ENCODE measurements at places on chromosomes 12 and 14.

- DNase-seq: no peak
Observed at GRCh38 chr14:103904493-103905107, 23.7 kb upstream of the TDRD9 start.

DNA sequence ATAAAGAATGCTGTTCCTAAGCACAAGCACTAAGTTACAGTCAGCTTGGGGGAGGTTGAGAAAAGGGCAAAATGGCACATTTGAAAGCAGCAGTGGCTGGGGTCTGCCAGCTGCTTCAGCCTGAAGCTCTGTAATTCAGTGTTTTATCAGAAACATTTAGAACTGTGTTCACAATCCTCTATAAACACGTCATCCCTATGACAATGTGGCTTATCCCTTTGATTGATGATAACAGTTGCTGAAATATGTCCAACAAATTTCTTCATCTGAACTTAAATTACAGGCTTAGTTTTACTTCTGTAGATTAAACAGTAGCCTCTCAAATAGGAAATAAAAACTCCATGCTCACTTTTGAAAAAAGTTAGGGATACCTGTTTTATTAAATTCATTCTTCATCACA lies 108.8 kb downstream of the VEZT start:
- no peak for DNase-seq

GRCh38 chr12:102833687-102834441 lies 83.2 kb downstream of the PAH start:
- peak; percentile 27 for DNase-seq

DNA sequence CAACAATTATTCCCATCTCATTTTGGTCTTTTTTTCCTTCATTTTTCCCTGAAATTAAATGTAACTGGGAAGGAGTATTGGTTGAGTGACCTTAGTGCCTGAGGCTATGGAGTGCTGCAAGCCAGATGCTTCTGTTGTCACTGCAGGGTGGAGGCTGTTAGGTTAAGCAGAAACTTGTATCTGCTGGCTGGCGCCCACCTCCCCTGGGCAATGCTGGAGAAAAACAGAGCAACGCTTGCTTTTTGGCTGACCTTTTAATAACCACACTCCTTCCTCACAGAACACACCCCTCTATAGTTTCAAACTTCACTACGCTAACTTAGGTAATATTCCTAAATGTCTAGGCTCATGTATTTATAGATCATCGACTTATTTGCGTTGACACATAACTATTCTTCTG lies 583.5 kb upstream of the NOVA1 start:
- no peak for DNase-seq

DNA sequence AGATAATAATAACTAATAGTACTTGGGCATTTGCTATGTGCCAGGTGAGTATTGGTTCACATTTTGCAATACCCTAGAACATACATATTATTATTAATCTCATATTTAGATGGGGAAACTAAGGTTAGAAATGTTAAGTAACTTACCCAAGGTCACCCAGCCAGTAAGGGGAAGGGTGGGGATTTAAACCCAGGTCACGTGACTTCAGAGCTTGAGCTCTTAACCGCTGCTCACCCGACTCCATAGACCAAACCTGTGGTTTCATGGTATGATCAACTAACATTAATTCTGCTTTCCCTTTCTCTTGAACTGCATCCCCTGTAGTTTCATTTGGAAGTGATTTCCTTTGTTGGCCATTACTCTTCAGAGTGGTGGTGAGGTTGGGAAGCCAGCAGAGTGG lies 242.3 kb downstream of the NRXN3 start:
- no peak for DNase-seq

DNA sequence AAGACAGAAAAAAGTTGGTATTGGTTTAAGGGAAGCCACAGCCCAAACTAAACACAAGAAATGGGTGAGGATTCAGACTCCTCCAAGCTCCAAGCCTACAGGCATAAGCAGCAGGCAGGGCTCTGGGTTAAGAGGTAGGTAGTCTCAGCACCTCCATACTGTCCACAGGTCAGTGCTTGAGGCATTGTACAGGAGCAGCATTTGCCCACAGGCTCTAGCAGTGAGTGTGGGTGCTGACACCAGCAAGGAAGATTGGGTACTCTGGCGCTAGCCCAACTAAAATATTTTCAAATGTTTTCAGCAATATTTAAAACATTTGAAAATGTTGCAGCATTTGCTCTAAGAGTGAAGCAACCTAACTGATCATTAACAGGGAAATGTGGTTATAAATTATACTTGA lies 33.1 kb downstream of the FERMT2 start:
- no peak for DNase-seq

DNA sequence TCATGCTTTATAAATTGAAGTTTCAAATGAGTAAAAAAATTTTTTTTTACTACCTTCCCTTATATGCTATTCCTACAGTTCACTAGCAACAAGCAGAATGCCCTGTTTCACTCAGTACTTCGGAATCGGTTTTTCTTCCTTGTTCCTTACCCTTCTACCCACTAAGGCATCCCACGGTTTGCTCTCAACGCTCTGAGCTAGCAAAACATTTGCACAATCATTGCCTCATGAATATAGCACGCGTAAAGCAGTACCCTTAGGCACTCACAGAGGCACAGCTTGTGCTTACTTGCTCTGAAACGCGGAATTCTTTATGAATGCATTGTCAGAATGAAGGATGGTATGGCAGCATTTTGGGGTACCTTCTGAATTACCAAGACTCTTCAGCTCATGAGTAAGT lies 45.0 kb downstream of the PPP1R13B start:
- DNase-seq: no peak

DNA sequence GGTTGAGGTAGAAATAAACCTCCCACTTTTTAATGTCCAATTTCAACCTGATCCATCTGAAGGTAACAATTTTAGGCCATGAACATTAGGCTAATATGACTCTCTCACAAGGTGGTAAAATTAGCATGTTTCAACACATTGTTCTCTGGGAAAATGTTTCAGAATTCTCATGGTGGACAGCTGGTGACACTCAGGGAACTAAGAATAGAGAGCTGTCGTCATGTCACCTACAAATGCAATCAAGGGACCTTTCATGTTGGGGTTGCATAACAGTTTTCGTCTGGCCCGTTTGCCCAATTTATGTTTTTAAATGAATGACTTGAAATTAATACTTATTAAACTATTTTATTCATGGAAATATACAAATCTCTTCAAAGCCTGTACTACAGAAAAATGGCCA lies 180.7 kb upstream of the PRICKLE1 start:
- no peak for DNase-seq

- DNase-seq: no peak
Observed at GRCh38 chr14:51357250-51357649, 117.2 kb downstream of the TMX1 start.

GRCh38 chr14:38794677-38795076 lies 308.4 kb downstream of the SEC23A start:
- DNase-seq: no peak

GRCh38 chr14:53953828-53954550 lies 2.6 kb downstream of the BMP4 start:
- DNase-seq: no peak

GRCh38 chr12:6123258-6123657 lies 1.2 kb downstream of the VWF start:
- DNase-seq: no peak

DNA sequence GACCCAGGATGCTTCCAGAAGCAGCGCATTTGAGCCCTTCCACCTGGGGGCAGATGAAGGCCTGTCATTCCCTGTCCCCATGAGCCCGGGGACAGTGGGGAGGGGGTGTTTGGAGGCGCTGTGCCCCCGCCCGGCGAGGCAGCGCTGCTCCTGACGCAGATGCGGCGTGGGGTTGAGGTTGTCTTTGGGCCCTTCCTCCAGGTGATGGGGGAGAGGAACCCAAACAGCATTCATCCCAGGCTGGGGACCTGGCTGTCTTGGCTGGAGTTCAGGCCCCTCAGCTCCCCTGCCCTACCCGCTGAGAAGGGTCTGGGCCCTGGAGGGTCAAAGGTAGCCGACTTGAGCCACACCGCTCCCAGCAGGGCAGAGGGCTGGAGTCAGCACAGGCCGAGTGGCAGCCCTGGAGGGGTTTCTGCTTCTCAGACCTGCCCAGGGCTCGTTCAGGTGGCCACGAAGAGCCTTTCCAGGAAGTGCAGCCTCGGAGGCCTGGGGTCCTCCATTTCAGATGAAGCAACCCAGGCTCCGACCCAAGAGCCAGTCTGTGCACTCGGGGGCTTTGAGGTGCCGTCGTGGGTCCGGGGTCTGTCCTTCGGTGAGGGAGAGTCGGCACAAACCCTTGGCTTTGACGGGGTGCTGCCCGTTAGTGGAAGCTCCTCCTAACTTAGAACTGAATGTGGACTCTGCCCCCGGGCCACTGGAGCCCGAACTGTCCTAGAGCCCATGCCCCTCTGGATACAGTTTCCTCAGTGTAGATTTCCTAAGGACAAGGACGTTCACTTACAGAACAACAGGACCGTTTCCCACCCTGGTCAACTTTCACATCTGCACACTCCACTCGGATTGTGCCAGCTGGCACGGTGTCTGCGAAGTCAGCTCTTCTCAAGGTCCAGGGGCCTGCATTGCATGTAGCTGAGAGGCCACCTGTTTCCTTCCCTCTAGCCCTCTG lies 16.1 kb downstream of the ACADS start:
- DNase-seq: no peak

GRCh38 chr12:15116086-15116485 lies 105.1 kb downstream of the RERG start:
- no peak for DNase-seq

DNA sequence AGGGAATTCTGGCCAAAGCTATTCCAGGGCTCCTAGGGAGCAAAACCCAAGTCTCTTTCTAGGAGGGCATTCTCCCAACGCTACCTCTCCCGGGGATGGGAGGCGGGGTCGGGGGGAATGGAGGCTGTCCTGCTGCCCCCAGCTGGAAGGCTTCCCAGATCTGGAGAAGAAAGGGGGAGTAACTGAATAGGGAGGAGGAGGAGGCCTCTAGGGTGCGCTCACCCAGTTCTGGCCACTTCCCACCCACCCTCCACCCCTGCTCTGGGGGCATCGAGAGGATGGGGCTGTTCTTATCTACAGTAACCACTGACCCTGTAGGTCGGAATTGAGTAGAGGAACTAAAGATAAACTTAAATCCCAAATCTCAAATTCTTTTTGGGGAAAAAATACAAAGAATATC lies 579 bp upstream of the RNASE1 start:
- no peak for DNase-seq

DNA sequence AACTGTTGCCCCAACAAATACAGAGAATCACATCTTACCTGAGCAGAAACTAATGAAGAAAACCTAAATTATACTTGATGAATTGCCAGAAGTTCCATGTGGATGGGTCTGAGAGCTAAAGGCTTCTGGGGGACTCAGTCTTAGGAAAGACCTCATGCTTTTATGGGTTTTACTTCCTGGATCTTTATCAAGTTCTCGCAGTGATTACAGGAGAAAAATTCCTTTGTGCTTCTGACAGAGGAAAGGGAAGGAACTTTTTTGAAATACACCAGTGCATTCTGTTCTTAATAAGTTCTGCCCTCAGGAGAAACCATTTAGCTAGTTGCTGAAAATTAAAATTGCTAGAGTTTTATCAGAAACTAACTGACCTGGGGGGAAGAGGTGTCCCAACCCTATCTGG lies 203.9 kb upstream of the KITLG start:
- DNase-seq: no peak

- DNase-seq: peak; percentile 51
Observed at GRCh38 chr14:94173885-94174603, at the start of gene PPP4R4. Gene PPP4R4, plus strand, starts transcription at chr14:94174322. Its CDS starts 144 bp downstream, at chr14:94174466.

Measured in COLO829 (cell line).